ENCODE measurements at places on chromosomes 7 and 10.
A peak's percentile ranks its signal among the peaks of the same experiment; 100 is the strongest.

DNA sequence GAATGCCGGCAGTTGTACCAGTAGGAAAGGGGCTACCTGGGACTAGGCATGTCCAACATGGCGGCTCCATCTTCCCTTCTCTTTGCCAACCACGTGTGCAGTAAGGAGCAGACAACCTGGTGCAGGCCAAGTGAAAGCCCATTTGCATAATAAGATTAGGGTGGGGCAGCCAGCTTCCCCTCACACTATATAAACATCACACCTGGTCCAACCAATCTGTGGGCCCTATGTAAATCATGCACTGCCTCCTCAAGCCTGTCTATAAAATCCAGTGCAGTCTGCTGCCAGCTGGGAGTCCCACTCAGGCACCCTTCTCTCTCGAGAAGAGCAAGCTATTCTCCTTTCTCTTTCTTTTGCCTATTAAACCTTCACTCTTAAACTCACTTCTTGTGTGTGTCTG is 429.3 kb downstream of the CALN1 start:
- DNase-seq, result no peak

GRCh38 chr10:51879238-51879637 is 179.8 kb upstream of the CSTF2T start:
- DNase-seq, result no peak

GRCh38 chr7:38169847-38170246 is 8.2 kb upstream of the STARD3NL start:
- peak; percentile 2 for DNase-seq

- no peak for DNase-seq
These were observed 47.8 kb downstream of the ZFAND4 start for GRCh38 chr10:45624724-45625123.

DNA sequence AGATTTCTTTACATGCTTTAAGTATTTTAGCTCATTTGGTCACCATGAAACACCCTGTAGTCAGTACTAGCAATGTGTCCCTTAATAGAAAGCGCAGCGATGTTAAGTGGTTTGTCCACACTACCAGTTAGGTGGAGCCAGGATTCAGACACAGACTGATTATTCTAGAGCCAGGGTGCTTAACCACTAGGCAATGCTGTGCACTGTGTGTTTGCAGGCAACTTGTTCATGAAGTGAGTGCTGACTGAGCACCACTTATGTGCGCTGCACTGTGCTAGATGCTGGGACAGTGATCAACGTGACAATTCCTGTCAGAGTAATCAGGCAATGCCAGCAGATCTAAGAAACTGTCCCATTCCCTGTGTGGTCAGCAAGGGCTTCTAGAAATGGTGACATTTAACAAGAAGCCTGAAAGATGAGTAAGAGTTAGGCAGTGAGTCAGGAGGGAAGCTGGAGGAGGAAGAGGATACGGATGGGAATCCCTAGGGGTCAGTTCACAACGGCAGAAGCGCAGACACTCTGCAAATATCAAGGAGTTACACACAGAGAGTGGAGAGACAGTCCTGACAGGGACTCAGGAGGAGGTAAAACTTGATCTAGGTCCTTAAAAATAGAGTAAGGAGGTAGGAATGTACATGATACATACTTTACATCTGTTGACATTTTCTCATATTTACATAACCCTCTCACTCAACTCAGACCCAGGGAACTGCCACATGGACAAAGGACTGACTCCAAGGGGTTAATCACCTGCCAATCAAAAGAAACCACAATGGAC is 69.7 kb upstream of the EGR2 start:
- DNase-seq, result no peak

DNA sequence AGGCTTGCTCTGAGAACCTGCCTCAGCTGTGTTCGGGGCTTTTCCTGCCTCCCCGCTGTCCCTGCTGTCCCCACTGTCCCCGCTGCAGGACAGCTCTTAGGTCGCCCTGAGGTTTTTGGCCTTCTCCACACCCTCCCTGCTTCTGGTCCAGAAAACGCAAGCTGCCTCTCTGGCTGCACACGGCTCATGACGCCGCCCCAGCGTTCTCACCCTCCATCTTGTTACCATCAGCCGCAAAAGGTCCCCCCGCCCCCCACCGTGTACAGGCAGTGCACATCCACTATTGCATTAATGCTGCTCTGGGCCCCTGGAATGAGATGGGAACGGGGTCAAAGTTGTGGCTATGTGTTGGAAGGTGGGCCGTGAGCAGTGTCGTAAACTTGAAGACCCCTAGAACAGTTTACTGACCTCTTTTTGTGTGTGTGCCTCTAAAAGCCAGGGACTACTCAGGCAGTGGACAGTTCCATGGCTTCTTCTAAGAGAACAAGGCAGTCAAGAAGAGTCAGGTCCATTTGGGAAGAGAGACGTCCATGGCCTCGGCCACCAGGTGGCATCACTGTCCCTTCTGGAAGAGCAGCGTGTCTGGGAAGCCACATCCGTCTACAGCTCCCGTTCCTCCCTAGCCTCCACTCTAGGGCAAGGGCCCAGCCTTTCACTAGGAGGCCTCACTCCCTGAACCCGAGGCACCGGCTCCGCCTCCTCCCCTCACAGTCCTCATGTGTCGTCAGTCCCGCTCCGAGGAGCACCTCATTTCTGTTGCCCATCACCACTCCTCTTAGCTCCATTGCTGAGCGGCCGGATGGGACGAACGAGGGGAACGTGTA is 38.5 kb upstream of the MKRN1 start:
- peak; percentile 31 for DNase-seq

- DNase-seq, result no peak
These were observed 61.3 kb downstream of the APBB1IP start for GRCh38 chr10:26499426-26499825.

DNA sequence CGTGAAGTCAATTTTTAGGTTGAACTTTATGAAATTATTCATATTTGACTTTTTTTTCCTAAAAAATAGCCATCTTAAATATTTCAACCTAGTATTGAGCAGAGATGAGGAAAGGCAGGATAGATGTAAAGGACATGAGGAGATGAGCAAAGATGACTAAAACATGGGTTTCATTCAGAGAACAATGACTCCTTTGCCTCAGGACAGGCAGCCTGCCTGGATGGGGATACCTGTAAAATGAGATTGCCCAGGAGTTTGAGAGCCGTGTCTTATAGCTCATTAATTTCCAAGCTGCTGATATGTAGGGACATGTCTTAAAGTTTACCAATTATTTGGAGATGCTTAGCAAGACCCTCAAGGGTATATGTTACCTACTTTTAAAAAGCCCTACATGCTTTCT is 243.8 kb upstream of the MDFIC start:
- no peak for DNase-seq

GRCh38 chr10:109348324-109348723 is 575.0 kb downstream of the XPNPEP1 start:
- no peak for DNase-seq

GRCh38 chr7:55250313-55250712 is 114.8 kb upstream of the LANCL2 start:
- no peak for DNase-seq

- DNase-seq, result no peak
These were observed 26.9 kb downstream of the SPOCK2 start for GRCh38 chr10:72061491-72061890.

GRCh38 chr7:70035955-70036354 is 437.7 kb downstream of the AUTS2 start:
- DNase-seq, result no peak

DNA sequence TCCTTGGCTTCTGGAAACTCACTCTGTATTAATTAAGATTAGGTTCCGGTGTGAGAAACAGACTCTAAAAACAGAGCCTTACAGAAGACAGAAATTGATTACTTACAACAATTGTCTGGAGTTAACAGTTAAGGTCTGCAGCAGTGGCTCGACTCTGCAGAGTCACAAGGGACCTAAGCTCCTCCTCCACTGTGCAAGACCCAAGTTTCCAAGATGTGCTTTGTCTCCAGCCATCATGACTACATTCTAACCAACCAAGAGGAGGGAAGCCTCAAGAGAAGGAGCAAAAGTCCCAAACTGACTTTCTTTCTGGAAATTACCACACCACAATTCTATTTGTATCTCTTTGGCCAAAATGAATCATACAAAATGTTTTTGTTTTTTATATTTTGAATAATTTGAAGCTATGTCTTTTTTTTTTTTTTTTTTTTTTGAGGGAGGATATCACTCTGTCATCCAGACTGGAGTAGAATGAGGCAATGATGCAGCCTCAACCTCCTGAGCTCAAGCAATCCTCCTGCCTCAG is 14.2 kb upstream of the ODAD2 start:
- no peak for DNase-seq

GRCh38 chr10:102710609-102711008 is 3.6 kb downstream of the ARL3 start:
- DNase-seq, result no peak

GRCh38 chr10:11194859-11195586 is 177.4 kb downstream of the CELF2 start:
- DNase-seq, result no peak

DNA sequence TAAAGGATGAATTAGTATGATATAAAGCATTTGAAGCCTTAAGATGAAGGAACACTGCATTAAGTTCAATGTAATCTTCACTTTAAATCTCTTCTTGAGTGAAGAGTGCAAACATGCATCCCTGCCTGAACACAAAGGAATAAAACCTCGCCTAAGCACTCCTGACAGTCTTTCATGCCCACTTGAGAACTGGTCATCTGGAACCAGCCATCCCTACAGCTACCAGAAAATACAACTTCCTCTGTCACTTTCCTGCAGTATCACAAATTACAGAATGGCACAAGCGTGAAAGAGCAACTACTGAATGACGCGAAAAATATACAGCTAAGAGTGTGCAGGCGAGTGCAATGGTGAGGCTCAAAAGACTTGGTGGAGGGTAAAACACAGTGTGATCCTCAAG is 1079.9 kb downstream of the CNTNAP2 start:
- DNase-seq, result no peak

DNA sequence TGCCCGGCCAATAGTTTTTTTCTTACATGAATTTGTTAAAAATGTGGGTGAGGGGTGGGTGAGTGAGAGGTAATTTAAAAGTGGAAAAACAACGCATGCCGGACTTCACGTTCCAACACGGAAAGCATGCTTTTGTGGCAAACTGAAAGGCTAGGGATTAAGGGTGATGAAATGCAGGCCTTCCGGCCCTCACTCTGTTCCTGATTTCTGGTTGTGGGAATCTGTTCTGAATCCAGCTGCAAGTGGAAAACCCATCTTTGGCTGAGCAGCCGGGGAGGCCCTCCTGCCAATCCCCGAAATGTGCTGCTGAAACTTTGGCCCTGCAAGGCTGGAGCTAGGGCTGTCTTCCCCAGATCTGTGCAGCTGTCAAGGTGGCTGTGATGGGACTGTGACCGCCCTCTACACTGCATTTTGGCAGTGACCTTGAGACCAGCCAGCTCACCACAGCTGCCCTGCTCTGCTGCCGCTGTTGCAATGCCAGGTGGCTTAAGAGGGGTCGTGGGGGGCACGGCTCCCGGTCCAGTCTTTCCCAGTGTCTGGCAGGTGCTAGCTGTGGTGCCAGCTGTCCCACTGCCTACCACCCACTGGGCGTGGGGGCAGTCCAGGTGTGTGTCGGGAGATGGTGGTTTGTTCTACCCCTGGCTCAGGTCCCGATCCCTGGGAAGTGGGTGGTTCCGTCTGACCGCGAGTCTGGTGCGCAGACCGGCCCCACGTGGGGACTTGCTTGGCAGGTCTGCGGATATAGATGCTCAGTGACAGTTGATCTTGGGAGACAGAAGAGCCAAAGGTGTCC is 39.0 kb downstream of the TET1 start:
- DNase-seq, result no peak

DNA sequence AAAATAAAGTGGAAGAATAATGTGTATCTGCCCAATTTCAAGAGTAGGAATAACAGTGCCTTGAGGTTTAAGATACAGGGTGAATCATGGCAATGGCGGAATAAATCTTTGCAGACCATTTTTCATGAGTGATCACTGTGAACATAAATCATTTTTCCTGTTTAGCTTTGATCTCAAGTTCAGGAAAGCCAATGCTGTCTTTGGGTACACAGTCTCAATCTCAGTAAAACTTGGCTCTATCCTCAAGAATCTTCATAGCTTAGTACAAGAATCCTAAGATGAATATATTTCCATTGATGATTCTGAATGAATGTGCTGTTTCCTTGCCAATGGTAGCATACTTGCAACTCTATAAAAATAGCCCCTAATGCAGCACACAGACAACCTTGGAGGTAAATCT is 6.8 kb downstream of the NAMPT start:
- no peak for DNase-seq

- DNase-seq, result peak; percentile 9
These were observed at the start of gene CH25H for GRCh38 chr10:89207181-89207800. Gene CH25H (minus strand): TSS chr10:89207317. CDS start chr10:89207292, 25 bp downstream.

DNA sequence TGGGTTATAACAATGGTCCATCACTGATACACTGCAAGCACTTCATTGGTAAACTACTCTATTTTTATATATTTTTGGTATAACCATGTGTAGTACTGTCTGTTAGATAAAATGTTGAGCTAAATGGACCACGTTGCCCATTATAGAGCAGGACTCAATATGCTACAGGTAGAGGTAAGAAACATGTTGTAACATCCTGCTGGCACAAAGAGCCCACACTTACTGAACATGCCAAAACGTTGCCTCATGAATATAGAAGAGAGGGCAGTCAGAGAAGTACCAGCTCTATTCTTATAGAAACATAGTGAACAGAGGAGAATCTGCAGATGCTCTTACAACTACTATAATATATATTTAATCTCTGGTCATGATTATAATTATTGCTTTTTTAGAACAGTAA is 18.4 kb upstream of the MET start:
- DNase-seq, result no peak

DNA sequence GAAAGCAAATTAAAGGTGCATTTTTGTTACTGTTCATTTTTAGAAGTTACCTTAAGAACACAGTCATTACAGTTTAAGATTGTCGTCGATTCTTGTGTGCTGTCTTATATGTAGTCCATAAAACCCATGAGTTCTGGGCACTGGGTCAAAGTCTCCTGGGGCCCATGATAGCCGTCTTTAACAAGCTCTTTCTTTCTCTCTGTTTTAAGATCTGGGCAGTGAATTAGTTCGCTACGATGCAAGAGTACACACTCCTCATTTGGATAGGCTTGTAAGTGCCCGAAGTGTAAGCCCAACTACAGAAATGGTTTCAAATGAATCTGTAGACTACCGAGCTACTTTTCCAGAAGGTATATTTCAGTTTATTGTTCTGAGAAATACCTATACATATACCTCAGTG is 90.7 kb upstream of the CAPZA2 start:
- no peak for DNase-seq

DNA sequence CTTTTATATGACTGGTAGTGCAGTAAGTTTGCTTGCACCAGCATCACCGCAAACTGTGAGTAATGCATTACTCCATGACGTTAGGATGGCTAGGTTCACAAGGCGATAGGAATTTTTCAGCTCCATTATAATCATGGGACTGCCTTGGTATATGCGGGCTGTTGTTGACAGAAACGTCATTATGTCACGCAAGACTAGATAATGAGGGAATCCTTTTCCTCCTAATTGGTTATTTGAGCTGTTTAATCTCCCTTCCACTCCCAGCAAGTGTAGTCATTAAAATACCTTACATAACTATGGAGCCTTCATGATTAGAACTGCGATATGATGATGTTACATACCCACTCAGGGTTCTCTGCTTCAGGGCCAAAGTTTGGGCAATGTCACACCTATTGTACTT is 17.3 kb downstream of the KLLN start:
- DNase-seq, result no peak

GRCh38 chr10:32317795-32318357 is 29.1 kb downstream of the EPC1 start:
- no peak for DNase-seq

GRCh38 chr10:74863551-74863950 is 37.2 kb downstream of the KAT6B start:
- DNase-seq, result no peak

GRCh38 chr7:67588631-67589030 is 592.0 kb downstream of the TYW1 start:
- DNase-seq, result no peak

GRCh38 chr10:130354976-130355795 is 219.0 kb downstream of the GLRX3 start:
- DNase-seq, result no peak

GRCh38 chr10:43160046-43160920 is 22.0 kb downstream of the CSGALNACT2 start:
- no peak for DNase-seq

Measured in stimulated activated CD8-positive, alpha-beta memory T cell treated with anti-CD3 and anti-CD28 coated beads, Interleukin-2, amount 100 ng/mL, for 1 hour (primary cell).